ENCODE measurements at places on chromosomes 12 and 14.

GRCh38 chr14:102394717-102395375 lies 32.1 kb downstream of the TECPR2 start:
- no peak for DNase-seq

GRCh38 chr12:22971247-22971646 lies 346.3 kb downstream of the ETNK1 start:
- DNase-seq: no peak

GRCh38 chr12:29589286-29589820 lies 91.9 kb upstream of the OVCH1 start:
- no peak for DNase-seq

GRCh38 chr14:30179381-30180130 lies 251.9 kb upstream of the PRKD1 start:
- DNase-seq: no peak

DNA sequence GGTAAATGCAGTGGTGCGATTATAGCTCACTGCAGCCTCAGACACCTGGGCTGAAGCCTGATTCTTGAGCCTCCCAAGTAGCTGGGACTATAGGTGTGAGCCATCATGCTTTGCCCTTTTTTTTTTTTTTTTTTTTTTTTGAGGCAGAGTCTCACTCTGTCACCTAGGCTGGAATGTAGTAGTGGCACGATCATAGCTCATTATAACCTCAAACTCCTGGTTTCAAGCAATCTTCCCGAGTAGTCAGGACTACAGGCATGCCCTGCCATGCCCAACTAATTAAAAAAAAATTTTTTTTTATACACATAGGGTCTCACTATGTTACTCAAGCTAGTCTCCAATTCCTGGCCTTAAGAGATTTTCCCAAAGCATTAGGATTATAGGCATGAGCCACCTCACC lies 6.9 kb downstream of the ATP2A2 start:
- no peak for DNase-seq

- no peak for DNase-seq
These were observed 73.2 kb downstream of the HSD17B6 start for GRCh38 chr12:56836317-56836716.

- no peak for DNase-seq
These were observed 67.2 kb downstream of the SCARB1 start for GRCh38 chr12:124796303-124796960.

DNA sequence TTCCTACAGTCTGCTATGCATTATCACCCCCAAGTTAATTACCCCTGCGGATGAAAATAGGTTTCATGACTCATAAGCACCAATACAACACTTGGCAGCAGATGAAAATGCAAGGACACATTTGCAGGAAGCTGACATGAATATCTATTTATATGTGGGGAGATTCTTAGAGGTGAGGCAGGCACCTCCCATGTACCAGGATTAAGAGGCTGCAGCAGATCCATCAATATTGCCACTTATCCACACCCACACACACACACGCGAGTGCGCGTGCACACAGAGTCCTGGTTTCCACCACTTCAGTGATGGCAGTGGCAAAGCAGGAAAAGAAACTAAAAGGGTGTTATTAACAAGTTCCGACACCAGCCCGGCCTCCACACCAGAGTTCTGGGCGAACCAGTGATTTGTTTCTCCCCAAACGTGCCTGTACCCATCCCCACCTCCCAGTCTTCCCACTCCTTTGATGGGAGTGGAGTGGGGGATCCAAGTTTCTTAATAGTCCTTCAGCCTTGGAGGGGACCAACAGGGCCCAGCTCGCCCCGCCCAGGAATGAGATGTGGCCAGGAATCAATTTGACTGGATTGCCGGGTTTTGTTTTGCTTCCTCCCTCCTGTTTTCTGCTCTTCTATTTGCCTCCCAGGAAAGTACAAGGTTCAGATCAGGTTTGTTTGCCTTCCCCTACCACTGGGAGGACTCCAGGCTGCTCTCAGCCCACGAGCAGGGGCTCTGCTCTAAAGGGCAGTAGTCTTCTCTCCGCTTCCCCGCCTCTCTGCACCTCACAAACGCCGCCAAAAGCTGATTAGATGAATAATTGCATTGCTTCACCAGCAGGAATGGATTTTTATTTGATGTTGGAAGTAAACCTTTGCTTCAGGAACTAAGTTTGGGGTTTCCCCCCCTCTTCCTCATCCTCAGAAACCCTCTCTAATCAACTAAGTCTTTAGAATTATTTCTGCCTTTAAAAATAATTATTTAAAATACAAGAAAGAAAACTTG lies 5.2 kb downstream of the IRF2BPL start:
- DNase-seq: no peak

- peak; percentile 72 for DNase-seq
These were observed 22.2 kb upstream of the RNASE12 start for GRCh38 chr14:20613094-20614037.
